ENCODE measurements at places on chromosomes 11 and 22.

GRCh38 chr22:37672206-37672919 is 3.1 kb upstream of the LGALS1 start:
- no peak for DNase-seq

DNA sequence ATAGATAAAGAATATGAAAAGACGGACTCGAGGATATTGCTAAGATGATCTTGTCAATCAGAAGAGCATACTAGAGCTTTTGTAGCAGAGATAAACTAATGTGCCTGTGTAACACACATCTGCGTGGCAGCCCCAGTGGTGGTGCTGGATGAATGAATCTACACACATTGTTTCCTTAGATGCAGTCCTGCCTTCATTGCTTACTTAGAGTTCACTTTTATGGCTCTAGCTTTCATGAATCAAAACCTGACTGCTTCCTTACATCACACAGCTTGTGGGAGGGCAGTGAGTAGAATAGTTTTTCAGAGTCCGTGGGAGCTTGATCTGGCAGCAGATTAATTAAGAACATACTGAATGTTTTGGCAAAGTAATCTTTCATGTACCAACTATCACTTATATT is 83.7 kb downstream of the EXT2 start:
- no peak for DNase-seq

- no peak for DNase-seq
Measured at GRCh38 chr11:79705648-79706047, 264.8 kb upstream of the TENM4 start.

DNA sequence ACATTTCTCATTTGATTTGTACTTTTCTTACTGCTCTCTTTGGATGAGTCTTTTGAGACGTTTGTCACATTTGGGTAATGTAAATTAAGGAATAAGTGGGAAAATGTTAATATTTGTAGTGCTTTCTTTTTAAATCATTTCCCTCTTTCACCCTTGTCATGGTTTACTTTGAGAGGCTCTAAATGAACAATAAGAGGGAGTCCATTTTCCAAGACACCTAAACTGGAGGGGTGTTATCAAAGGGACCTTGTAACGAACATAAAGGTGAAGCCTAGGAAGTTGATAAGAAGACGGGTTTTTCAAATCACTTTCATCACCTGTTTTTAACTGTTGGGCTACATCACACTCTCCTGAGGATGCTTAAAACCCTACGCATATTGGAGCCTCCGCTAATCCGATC is 12.1 kb downstream of the EED start:
- DNase-seq, result no peak

GRCh38 chr11:2428322-2428795 is 16.0 kb downstream of the TRPM5 start:
- peak; percentile 80 for DNase-seq

GRCh38 chr11:70717936-70718595 is 319.7 kb downstream of the CTTN start:
- no peak for DNase-seq

DNA sequence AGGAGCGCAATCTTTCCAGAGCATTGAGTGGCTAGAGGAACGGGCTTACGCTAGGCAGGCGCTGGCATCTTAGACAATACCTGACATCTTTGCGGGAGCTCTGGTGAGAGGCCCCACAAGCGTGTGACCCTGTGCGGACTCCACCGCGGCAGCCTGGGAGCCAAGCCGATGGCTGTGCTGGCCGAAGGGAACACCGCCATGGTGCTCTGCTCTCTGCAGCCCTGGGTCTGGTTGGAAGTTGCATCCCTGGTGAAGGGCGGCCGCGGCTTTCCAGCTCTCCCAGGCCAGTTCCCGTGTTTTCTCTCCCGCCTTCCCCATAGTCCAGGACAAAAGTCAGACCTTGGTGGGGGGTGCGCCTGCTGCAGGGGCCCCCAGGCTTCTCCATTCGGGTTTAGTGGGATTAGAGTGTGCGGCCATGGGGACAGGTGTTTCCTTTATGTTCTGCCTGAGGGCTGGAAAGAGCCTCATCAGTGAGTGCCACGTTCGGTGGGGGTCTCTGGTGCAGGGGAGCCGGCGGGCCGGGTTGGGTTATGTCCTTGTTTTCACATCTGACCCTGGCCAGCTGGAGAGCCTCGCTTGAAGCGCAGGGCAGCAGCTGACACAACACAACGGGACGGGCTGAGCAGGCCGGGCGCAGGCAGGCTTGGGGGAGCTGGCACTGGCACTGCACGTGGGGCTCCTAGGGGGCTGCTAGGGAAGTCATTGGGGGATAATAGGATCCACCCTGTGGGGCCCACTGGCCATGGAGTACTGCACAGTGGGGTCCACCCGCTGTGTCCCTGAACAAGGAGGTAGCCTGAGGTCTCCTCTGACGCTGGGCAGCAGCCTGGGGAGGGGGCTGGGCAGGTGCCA is 94.8 kb downstream of the KCNQ1 start:
- DNase-seq, result no peak
